Amniotic epithelial cell (primary cell): ENCODE measurements at places on chromosomes 3 and 15.

DNA sequence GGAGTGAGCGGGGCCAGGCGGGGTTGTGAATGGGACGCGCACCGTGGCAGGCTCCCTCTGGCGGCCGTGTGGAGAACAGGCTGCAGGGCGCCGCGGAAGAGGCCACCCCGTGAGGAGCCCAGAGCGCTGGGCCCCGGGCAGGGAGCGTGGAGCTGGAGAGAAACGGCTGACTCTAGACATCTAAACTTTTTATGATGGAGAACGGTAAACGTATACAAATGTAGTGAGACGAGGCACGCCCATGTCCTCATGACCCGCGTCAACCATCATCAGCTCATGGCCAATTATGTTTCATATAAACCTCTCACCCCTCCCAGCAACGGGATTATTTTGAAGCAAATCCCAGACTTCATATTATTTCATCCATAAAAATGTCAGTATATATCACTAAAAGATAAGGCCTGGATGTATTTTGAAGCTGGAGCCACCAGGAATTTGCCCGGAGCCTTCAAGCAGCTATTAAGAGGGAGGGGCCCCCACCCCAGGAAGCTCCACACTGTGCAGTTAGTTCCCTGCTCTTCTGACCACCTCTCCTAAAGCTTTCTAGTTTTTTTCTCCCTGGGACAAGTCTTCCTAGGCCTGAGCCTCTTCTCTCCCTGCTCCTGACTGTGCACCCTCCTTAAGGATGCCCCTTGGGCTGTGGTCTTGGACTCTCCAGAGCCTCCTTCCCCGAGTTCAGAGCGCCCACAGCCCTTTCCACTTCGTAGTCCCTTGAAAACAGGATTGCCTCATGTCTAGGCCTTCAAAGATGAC, 149.5 kb downstream of the SMAD6 start:
- peak; percentile 66 for DNase-seq

DNA sequence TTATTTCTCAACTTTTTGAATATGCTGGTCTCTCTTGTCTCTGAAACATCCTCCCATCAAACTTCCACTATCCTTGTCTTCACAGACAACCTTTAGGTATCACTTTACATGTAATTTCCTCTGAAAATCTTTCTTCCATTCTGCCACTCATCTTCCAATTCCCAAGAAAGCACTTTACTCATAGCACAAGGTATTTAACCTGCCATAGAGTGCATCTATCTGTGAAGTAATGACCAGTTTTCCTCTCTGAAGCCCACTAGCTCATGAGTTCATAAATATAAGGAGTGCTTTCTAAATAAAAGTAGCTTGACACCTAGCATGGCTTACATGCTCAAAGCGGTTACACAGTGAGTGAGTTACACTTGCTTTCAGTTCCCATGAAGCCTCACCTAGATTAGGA, 160.7 kb upstream of the CMC1 start:
- no peak for DNase-seq

GRCh38 chr3:12192173-12192572, 33.5 kb upstream of the TIMP4 start:
- DNase-seq = no peak

GRCh38 chr3:14471690-14472089, 68.5 kb downstream of the GRIP2 start:
- no peak for DNase-seq

DNA sequence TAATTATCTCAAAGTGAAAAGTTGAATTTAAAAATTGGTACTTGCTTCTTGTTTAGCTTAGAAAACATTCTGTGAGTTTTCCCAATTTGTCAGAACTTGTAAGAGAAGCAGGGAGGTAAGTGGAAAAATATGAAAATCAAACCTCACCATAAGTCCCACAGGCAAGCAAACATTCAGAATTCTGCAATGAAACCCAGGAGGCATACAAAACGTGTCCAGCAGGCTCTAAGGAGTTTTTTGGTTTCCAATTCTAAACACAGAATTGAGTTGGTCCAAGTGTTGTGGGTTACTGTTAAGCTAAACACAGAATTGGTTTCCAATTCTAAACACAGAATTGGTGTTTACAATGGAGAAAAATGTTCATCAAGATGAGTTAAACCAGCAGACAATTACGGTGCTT, 27.1 kb upstream of the ACKR4 start:
- DNase-seq = no peak

GRCh38 chr3:180378496-180378895, 223.5 kb upstream of the TTC14 start:
- DNase-seq = no peak

- no peak for DNase-seq
These were observed 2.1 kb downstream of the RNU5B-1 start for GRCh38 chr15:65306551-65306950.

DNA sequence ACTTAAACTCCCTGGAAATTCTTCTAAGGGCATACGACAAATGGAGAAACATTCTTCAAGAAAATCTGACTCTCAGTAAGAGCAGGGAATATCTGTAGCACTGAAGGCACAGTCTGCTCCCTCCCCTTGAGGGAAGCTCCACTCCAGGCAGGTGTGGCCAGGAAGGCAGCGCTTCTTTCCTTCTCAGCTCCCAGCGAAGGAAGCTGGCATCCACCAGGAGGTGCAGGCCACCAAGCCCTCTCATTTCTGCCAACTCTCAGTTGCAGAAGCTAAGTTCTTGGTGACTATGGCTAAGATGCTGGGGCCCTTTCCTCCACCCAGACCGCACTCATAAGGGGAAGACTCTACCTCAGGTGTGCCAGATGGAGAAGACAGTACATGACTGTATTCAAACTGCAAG, 37.7 kb upstream of the SLC41A3 start:
- DNase-seq = no peak

- peak; percentile 58 for DNase-seq
These were observed 556 bp downstream of the CRYBG3 start for GRCh38 chr3:97822359-97822775.

GRCh38 chr3:64238971-64239667, 13.9 kb upstream of the PRICKLE2 start:
- peak; percentile 94 for DNase-seq

DNA sequence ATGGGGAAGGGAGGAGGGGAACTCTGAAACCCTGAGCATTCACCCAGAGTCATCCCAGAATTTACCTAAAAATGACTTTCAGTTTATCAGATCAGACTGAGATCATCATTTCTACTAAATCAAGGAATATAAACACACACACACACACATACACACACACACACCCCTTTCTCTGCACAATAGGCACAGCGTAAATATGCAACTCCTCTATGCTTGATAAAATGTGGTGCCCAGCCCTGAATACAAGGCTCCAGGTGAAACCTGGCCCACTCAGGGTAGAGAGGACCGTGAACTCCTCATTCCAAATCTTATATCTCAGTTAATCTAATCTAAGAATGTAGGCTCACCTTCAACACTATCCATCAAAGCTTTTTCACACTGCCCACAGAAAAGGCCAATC, 31.8 kb upstream of the SEC22A start:
- DNase-seq = no peak

DNA sequence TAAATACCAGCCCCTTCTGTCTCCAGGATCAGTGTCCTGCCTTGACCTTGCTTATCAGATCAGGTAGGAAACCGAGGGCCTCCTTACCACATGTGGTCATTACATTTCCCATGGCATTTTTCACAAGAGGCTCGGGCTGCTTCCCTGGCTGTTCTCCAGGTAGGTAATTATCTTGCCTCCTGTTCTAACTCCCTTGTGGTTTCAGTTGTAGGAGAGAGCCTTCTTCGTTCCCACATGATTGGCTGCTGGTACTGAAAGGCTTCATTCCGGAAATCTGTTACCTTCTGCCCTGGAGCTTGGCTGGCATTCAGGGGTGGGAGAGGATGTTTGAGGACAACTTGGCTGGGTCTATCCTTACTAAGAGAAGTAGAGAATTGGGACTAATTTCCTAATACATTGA, 46.8 kb upstream of the RORA start:
- DNase-seq = no peak

GRCh38 chr15:39741258-39741657, 41.4 kb downstream of the FSIP1 start:
- DNase-seq = peak; percentile 20

GRCh38 chr3:44198284-44199269, 43.1 kb upstream of the TOPAZ1 start:
- peak; percentile 52 for DNase-seq
